ENCODE measurements at places on chromosomes 12 and 14.
A peak's percentile ranks its signal among the peaks of the same experiment; 100 is the strongest.

DNA sequence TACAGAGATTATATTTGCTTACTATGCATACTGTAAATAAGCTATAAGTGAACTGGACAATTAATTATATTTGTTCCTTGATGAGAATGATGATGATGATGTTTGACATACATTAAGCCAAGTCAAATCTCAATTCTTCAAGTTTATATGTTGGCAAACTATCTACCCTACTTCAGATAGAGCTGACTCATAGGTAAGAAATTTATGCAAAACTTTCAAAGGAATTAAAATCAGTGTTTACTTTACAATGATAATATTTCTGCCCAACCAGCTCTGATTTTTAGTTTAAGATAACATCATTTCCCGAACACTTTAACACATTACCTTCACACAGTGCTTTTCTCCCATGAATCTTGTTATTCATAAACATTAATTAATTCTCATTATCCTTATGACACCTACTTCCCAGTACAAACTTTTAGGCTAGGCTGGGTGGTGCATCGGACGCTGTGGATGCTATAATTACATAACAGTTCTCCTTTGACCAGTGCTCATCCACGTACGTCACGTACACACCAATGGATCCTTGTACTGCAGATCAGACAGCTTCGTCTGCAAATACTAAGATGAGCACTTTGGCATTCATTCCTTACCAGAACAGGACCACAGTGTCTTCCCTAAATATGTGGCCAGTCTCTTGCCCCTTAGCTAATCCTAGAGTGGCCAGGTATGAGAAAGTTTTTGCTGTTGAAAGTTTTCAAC lies 18.3 kb downstream of the BMP4 start:
- DNase-seq = no peak

- no peak for DNase-seq
These were observed 265.9 kb upstream of the PLEKHG7 start for GRCh38 chr12:92436856-92437255.

DNA sequence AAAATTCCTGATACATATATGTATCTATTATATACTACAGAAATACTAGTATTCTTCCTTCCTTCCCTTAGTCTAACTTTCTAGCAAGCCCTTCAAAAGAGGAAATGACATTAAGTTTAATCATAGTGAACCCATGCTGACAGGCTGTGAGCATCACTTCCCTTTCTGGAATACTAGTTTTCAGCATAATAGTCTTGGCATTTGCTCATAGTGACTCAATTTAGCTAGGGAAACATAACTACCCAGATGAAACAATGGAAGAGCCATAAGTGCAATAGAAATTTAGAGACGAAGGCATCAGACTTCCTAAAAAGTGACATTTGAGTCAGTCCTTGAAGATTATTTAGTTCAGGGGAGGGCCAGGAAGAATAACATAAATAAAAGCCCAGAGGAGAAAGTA lies 184.5 kb upstream of the CRY1 start:
- DNase-seq = no peak

GRCh38 chr12:48940181-48940580 lies 14.9 kb upstream of the FKBP11 start:
- DNase-seq = no peak

DNA sequence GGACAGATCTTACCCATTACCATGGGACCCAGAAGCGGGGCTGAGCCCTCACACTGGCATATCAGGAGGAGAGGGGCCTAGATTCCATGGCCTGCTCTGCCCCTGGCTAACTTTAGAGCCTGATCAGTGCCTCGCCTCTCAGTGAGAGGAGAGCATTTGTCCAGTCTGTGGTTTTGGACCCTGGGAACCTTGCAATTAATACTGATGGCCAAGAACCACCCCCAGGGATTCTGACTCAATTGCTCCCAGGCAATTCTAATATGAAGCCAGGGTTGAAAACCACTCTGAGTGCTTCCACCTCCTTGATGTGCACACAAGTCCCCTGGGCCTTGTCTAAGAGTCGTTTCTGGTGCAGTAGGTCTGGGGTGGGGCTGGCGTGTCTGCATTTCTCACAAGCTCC lies 67.7 kb downstream of the CALM1 start:
- no peak for DNase-seq

DNA sequence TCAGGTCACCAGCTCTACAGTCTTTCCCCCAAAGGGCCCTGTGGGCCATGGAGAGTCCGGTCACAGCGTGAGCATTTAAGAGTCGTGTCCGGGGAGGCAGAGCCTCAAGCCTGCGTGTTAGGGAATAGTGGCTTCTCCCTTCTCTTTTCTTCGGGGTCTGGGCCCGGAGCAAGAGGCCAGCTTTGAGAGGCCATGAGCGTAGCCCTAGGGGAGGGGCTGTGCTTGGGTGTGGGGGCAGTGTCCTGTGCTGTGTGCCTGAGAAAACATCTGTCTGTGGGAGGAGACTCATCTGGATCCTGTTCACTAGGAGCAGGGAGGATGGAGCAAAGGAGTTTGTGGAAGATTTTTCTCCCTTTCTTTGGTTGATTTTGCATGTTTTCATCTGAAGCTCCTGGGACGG lies 5.3 kb downstream of the LRP1-AS start:
- no peak for DNase-seq

DNA sequence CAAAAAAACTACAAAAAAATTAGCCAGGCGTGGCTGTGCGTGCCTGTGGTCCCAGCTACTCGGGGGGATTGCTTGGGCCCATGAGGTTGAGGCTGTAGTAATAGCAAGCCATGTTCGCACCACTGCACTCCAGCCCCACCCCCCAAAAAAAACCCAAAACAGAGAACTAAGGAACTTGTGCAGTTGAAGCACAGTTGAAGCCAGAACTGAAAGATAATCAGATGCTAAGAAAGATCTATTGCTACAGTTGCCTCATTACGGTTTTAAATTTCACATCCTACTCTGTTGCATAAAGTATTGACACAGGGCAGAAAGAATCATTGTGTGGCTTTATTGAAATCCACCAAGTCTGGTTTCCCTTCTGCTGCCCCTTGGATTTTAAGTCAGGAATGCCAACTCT lies 3.8 kb downstream of the CS start:
- DNase-seq = no peak

DNA sequence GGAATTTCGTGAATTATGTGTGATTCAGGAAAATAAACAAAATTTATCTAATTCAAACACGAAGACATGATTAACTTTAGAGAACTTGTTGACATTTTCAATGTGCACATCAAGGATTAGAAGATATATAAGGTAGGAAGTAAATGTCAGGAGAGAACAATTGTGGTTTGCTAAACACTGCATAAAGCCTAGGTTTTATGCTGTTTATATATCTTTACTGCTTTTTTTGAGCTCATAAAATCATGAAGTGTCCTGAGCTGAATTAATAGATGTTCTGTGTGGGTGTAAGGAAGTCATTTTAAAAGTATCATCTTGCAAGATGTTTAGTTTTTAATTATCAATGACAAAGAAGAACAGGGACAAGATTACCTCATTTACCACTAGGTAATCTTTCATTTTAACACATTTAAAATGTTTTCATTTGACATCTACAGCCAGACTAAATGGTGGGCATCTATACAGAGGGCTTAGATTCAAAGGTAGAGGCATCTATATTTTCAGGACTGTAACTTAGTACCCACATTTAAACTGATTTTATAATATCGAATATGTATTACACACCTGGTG lies 382.8 kb downstream of the ADAMTS20 start:
- no peak for DNase-seq

DNA sequence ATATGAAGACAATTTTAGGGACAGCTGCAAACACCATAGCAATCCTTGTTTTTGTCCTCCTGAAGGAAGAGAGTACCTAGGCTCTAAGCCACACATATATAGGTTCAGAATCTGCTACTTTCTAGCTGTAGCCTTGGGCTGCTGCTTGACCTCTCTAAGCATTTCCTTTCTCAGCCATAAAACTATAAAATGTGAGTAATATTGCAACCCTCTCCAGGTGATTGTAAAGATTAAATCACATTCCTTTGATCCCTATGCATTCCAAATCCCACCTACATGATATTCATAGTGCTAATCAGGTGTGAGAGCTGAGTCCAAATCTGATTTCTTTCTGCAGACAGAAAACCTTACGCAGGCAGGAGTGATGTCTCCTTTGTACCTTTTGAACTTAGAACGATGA lies 913.5 kb downstream of the VRK1 start:
- DNase-seq = no peak

DNA sequence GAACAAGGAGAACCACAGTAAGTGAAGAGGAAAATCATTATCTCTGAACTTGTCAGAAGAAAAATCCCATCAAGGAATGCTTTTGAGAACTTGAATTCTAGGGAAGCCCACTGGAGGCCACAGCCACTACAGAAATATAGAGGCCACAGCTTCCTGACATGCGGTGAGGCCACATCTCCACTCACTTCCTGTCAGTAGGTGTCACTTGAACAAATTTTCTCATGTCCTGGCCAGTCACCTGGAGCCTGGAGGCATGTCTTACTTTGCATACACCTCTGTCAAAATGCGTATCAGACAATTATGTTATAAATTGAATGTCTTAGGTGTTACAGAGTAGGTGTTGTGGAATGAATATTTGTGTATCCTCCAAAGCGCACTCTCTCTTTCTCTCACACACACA lies 370.3 kb downstream of the DAD1 start:
- no peak for DNase-seq

DNA sequence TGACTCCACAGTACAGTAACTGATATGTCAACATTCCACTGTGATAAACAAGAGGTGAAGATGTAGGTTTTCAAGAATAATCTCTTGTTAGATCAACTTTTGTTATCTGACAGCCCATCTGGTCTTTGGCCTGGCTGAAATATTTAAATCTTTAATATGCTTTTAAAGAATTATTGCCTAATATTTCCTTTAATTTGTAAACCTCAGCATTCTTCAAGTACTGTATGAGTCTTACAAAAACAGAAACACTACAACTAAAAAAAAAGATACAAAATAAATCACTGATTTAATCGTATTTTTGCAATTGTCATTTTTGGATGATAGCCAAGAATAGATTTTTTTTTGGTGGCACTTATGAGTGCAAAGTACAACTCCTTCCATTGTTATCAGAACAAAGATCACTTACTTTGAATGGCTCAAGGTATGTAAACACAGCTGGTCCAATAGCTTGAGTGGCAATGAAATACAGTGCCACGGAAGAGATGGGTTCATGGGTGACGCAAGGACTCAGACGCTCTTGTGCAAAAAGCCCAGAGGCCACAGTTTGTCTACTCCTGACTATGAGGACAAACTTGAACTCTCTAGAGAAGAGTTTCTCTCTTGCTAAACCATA lies 109.5 kb downstream of the PAX9 start:
- no peak for DNase-seq

DNA sequence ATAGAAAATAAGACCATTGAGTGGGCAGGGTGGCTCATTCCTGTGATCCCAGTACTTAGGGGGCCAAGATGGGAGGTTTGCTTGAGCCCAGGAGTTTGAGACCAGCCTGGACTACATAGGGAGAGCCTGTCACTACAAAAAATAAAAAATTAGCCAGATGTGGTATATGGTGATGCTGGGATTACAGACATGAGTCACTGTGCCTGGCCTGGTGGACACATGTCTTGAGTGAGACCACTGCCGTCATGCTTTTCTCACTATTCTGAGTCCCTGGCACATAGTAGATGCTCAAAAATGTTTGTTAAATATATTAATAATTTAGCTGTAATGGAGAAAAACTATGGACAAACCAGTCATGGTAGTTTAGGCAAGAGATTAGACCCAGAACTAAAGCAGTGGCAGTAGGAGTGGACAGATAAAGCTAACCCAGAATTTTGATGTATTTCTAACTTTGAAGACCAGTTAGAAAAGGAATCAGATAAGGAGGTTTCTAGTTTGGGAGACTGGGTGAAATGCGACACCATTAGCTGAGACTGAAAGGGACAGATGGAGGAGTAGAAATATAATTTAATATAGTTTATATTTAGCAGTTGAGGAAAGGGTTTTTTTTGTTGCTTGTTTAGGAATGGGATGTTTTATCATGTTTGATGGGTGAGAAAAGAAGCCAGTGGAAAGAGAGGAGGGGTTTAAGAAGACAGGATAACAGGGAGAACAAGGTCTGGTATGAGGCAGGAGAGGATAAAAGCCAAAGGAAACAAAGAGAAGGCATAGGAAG lies 7.4 kb upstream of the PTGES3 start:
- DNase-seq = no peak

- no peak for DNase-seq
These were observed 18.0 kb downstream of the RIMBP2 start for GRCh38 chr12:130698106-130698505.

DNA sequence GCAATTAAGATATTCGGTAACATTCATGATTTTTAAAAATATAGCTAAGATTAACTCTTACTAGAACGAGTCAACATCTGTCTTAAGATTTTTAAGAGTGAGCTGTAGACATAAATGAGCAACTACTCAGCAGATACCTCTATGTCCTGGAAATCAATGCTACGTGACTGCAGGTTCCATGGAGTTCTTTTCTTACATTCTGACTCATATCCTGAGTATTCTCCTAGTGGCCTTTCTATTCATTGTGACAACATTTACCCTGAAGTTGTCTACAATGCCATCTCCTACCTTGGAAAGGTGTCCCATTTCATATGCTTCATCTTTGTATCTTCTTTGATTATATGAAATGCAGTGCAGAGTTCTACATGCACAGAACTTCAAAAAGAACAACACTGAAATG lies 59.9 kb downstream of the PKP2 start:
- DNase-seq = no peak

GRCh38 chr12:44874981-44875416 lies 1.1 kb downstream of the NELL2 start:
- DNase-seq = no peak

GRCh38 chr12:10094646-10095395 lies 4.0 kb downstream of the CLEC1A start:
- DNase-seq = no peak

DNA sequence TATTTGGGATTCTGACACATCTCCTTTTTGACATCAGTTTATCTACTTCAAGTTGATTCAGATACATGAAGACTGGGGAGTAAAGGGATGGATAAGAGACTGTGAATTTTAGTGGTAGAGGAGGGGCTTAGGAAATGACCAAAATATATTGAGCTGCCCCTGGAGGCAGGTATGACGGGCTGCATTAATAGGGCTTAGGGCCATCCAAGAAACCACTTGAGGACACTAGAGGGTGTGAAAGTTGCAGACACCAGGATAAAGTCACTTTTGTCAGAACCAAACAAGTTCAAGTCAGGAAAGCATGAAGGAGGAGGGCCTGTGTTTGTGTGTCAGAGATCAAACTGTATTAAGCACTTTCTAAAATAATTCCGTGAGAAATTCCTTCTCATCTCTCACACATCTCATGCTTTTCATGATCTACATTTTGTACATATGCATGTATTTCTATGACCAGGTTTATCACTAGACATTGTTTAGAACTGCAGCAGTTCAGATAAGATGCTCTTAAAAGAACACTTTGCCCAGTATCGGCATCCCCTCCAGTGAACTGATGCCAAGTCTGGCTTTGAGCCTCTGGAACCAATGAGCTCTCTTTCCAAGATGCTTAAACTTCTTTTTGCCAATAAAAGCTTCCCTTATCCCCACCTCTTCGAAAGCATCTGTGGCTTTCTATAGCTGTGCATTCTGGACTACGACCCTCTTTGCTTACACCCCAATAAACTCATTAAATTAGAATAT lies 136.9 kb downstream of the SLC38A1 start:
- DNase-seq = no peak

- DNase-seq = peak; percentile 8
These were observed 1.1 kb upstream of the HEBP1 start for GRCh38 chr12:13000925-13001774.

Data from T-helper 2 cell (primary cell).